Glutamatergic neuron (in vitro differentiated cells): ENCODE measurements at places on chromosomes 5 and 9.

DNA sequence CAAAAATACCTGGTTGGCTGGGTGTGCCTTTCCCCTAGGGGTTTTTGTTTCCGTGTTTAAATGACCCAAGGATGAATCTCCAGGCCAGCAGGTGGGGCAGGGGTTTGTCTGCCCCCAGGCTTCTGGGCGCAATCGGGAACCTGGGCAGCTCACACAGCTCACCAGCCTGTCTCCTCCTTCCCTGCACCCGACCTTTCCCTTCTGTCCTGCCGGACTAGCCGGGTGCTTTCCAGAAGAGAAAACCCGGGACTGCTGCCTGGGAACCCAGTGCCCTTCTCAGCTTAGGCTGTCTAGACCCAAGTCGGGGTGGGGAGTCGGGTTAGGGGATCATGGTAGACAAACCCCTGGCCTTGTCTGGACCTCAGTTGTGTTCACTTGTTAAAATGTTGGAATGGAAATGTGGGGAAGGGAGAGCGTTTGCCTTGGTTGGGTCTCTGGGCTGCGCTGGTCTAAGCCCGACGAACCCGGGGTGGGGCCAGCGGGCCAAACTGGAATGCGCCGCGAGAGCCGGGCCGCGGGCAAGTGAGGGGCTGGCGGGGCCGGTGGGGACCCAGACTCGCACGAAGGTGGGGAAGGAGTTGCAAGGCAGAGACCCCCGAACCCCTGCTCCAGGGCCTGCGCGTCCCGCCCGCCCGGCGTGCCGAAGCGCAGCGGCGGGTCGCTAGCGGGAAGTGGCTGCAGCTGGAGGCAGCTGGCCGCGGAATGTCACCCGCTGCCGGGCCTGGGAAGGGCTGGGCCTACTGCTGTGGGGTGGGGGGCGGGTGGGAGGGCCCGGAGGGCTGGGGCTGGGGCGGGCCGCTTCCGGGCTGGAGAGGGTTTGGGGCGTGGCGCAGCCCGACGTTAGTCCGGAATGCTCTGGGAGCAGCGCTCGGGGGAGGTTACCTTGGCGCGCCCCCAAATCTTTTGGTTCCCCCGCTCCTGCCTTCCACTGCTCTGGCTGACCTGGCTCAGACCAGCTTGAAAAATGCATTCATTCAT, 84.6 kb downstream of the DAB2IP start:
- no peaks in the 10 kb centered on the region for H3K36me3 ChIP-seq
- DNase-seq: peak; percentile 75
- H3K4me3 ChIP-seq: peak overlapping the region; percentile 74
- H3K27me3 ChIP-seq: peaks cover 18% of the 10 kb centered on the region
- peaks cover 58% of the 10 kb centered on the region for H3K4me1 ChIP-seq
- H3K27ac ChIP-seq: peak overlapping the region; percentile 24

DNA sequence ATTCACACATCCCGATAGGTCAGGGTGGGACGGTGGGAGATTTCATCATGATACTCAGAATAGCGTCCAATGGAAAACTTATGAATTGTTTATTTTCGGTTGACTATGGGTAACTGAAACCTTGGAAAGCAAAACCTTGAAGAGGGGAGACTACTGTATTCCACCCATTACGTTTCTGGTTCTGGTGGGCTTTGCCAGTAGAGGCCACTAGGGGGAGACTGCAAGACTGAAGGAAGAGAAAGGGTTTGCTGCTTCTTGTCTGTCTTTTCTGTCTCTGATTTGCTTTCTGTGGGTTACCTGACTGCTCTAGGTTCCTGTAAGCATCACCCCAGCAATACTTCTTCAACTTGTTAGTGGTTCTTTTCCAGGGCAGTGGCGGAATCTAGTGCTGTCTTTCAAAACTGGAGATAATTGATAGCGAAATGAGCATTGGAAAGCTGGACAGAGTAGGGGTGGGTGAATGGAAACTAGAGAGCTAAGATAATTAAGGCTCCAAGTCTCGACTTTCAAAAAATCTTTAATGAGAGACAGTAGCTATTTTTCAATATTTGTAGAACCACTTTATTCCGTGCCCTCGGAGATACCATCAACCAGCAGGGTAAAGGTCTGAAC, 27.0 kb downstream of the GRIN3A start:
- H3K27ac ChIP-seq: no peak overlapping the region
- no peak overlapping the region for H3K4me3 ChIP-seq
- DNase-seq: peak; percentile 50
- H3K27me3 ChIP-seq: peaks cover under 1% of the 10 kb centered on the region
- peaks cover 5% of the 10 kb centered on the region for H3K4me1 ChIP-seq

- no peak for DNase-seq
- no peaks in the 10 kb centered on the region for H3K27me3 ChIP-seq
These were observed 66.6 kb upstream of the NR3C1 start for GRCh38 chr5:143470120-143470519.

- no peak for DNase-seq
- no peak overlapping the region for H3K27ac ChIP-seq
- no peak overlapping the region for H3K4me3 ChIP-seq
- no peaks in the 10 kb centered on the region for H3K36me3 ChIP-seq
- H3K27me3 ChIP-seq: no peaks in the 10 kb centered on the region
These were observed 89.0 kb upstream of the NR4A3 start for GRCh38 chr9:99732715-99733114.

- no peaks in the 10 kb centered on the region for H3K27me3 ChIP-seq
- no peak overlapping the region for H3K27ac ChIP-seq
- no peak for DNase-seq
- no peak overlapping the region for H3K4me3 ChIP-seq
These were observed 113.7 kb downstream of the TMEM232 start for GRCh38 chr5:110612794-110613247.

DNA sequence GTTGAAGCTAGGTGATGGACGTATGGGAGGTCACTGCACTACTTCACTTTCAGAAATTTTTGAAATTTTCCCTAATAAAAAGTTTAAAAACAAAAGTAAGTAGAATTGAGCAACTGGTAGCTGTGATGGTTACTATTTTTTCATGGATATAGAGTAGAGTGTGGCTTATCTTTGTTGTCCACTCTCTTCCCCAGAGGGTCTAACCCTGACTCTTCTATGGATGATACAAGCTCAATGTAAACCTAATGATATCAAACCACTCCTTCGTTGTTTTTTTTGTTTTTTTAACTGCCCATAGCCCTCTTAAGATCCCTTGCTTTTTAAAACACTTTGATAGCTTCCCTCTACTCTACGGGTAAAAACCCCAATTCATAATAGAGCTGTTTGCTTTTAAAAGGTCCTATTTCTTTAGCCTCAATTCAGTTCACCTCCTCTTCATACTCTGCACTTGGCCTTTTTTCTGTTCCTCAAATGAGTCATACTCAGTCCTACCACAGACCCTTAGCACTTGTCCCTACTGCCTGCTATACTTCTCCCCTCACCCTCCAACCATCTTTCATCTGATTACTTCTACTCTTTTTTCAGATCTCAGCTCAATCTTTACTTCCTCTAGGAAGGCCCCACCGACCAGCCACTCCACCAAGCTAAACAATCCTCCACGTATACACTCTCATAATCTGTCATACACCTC, 2.6 kb downstream of the HDAC3 start:
- H3K27me3 ChIP-seq: peaks cover 3% of the 10 kb centered on the region
- no peak overlapping the region for H3K27ac ChIP-seq
- DNase-seq: no peak
- H3K4me3 ChIP-seq: no peak overlapping the region
